DMS79 treated with DMSO at 0.1 percent for 48 hours (cell line): ENCODE measurements at places on chromosomes 12 and 14.

GRCh38 chr14:24051789-24052655, at the start of gene CARMIL3:
Gene CARMIL3, plus strand, starts transcription at chr14:24052009. Its CDS starts 145 bp downstream, at chr14:24052154.
- DNase-seq = peak; percentile 63

- no peak for DNase-seq
Measured at GRCh38 chr12:56337753-56338251, 882 bp upstream of the IL23A start.

GRCh38 chr12:45214749-45215418, 1.0 kb upstream of the ANO6 start:
- DNase-seq = no peak

DNA sequence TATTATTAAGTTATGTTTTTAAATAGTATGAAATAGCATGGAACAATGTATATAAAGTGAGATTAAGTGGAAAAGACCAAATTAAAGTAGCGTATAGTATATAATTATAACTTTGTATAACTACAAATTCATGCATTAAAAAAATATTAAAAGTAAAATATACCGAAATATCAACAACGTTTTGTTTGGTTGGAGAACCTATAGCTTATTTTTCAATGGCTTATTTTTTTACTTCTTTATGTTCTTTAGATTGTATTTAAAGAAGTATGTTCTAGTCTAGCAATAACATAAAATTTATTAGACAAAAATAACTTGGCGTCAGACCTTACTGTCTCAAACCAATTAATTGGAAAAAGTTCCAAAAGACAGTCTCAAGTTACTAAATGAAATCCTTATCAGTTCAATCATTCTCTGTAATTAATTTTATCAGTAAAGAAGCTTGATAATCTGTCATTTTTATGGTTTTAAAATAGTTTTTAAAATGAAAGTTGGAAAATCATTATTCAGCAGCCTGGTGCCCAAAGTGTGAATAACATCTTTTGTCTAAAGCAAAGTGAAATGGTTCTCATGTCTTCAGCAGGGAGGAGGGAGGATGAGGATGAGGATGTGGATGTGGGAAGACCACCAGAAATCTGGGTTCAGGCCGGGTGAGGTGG, 46.7 kb downstream of the IRAK3 start:
- DNase-seq = no peak

DNA sequence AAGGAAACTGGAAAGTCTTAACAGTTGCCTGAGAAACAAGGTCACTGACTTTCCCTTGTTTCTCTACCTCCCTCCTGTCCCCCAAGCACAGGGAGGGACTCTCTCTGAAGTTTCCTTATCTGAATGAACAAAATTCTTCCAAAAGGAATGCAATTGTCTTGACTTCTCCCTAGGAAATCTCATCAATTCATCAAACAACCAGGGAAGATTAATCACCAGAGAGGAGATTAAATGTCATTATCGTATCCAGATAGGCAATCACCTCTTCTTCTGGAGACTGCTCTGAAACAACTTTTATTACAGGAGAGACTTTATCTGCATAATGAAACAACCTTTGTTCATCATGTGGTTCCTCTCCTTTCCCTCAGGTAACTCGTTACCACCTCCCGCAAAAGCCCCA, 431.4 kb downstream of the SLC16A7 start:
- DNase-seq = no peak

GRCh38 chr12:42190376-42190775, 45.7 kb upstream of the GXYLT1 start:
- no peak for DNase-seq

GRCh38 chr14:56297449-56297848, 179.2 kb downstream of the PELI2 start:
- DNase-seq = no peak

- DNase-seq = peak; percentile 12
Measured at GRCh38 chr12:57611108-57611826, at the start of gene ARHGEF25. Gene ARHGEF25, plus strand, starts transcription at chr12:57611435. Its CDS starts 460 bp downstream, at chr12:57611895.

GRCh38 chr14:30872602-30873001, 1.8 kb upstream of the COCH start:
- DNase-seq = no peak

- DNase-seq = no peak
Measured at GRCh38 chr12:48022676-48023385, 18.6 kb upstream of the COL2A1 start.

DNA sequence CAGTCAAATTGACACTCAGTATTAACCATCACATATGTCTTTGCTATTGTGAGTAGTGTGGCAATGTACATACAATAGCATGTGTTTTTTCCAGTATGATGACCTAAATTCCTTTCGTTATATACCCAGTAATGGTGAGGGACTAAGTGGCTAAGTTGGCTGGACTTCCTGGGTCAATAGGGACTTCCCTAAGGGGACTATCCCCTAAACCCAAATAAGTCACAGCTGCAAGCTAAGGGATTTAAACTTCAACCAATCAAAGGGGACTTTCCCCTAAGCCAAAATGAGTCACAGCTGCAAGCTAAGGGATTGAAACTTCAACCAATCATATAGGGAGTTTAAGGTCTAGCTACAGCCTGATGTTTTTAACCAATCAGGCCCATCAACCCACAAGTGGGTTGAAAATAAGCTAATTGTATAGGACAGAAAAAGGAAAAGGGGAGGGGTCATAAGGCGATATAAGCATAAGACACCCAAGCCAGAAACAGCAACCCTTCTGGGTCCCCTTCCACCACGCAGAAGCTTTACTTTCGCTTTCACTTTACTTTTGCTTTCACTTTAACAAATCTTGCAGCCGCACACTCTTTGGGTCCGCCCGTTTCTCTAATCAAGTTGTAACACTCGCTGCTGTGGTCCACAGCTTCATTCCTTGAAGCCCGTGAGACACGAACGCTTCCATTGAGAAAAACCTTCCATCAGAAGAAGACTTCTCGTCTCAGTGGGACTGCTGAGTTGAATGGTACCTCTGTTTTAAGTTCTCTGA, 404.4 kb downstream of the FLRT2 start:
- peak; percentile 87 for DNase-seq

GRCh38 chr14:69812711-69813110, 15.7 kb upstream of the SLC10A1 start:
- no peak for DNase-seq

DNA sequence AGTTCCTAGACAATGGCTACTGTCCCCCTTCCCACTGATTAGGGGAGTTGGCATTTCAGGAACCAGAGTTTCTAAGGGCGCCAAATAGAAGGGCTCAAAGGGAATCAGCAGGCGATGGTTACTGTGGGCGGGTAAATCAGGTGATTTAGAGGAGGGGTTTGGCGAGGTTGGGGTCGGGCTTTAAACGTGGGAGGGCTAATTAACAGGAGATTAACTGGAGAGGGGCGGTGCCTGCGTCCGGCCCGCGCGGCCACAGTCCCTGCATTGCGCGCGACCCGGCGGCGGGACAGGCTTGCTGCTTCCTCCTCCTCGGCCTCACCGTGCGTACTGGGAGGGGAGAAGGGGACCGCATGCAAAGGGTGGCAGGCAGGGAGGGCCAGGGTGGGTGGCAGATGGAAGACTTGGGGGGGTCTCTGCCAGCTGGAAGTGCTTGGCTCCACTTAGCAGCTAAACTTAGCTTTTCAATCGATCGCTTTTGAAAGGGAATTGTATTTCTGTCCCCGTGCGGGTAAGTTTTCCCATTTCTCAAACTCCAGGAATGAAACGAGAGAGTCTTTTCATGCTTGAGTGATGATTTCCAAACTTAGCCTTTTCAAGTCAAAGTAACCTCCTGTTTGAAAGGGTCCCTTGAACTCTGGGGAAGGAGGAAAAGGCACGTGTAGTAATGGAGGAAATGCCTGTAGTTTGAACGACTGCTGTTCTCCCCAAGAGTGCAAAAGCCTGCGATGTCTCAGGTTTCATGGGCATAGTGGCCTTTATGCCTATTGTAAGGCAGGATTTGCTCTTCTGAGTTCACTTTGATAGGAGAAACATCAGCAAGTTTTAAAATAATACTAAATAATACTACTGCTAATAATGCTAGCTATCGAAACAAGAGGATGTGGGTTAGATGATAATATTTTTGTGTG, at the start of gene MGST1:
Gene MGST1 (plus strand): TSS at position 255 of the 908 bp plus-strand sequence. CDS start 6,608 bp downstream, outside the sequence.
- peak; percentile 66 for DNase-seq

DNA sequence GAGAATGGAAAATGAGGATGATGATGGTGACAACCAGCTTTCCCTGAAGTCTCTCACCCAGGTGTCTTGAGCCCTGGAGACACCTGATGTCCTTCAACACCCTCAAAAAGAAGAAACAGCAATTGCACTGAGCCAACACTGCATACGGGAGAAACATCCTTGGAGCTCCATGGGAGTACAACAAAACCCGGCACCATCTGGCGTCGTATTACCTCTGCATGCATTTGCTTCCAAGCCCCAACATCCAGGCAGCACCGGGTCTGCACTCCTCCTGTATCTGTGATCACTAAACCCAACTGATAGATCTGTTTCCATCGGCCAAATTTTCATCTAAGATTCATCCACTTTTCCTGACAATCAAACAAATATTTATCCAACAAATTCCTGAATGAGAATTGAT, 249.9 kb downstream of the DPF3 start:
- DNase-seq = no peak

GRCh38 chr12:124231980-124232653, 62.8 kb upstream of the RFLNA start:
- DNase-seq = peak; percentile 27

DNA sequence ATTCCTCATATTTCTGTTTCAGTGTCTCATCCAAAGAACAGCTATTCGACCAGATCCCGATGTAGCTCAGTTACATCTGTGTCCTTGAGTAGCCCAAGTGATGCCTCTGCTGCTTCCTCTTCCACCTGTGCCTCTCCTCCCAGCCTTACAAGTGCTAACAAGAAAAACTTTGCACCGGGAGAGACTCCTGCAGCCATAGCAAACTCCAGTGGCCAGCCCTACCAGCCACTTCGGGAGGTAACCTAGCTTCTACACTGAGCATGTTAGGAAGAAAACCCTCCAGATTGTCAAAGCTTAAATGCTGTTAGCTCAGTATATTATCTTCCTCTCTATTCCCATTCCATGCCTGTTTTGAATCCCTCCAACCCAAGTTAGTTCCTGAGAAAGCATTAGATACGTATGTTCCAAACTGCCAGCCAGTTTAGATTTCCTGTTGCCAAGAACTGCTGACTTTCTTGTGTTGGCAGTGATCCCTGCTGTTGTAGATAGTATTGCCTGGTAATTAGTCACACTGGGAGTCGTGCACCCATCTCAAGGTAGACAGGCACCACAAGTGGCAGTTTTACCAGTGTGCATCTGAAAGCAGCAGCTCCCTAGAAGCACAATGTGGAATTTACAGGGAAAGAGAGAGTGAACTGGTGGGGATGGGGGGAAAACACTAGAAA, 14.0 kb upstream of the KCNH3 start:
- no peak for DNase-seq

DNA sequence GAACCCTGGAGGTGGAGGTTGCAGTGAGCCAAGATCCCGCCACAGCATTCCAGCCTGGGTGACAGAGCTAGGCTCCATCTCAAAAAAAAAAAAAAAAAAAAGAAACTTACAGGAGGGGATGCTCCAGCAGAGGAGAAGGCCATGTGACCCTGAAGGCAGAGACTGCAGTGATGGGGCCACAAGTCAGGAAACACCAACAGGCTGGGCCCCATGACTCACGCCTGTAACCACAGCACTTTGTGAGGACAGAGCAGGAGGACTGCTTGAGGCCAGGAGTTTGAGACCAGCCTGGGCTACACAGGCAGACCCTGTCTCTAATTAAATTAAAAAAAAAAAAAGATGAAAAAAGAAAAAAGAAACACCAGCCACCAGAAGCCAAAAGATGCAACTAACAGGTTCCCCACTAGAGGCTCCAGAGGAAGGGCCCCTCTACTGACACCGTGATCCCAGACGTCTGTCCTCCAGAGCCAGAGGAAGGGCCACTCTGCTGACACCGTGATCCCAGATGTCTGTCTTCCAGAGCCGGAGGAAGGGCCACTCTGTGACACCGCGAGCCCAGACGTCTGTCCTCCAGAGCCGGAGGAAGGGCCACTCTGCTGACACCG, 9.1 kb upstream of the GLT1D1 start:
- no peak for DNase-seq

DNA sequence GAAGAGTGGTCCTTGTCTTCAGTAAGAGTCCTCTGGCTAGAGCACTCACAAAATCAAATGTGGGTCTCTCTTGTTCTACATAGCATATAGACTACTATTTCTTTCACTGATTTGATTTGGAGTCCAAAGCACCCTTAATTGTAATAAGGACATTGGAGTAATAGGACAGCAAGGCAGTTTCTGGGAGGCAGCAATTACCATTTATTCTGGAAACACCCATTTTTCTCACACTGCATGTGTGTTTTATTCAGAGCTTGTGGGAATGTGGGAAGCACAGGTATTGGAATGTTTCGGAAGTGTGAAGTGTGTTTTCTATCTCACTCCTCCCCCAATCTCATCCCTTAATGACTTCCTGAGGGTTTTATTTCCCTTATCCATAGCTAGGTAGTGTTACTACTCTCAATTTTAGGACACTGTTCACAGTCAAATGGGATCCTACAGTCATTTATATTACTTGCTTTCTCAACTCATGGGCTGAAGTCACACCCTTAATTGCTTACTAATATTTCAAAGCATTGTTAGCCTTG, 20.2 kb downstream of the PCBP2 start:
- DNase-seq = no peak

DNA sequence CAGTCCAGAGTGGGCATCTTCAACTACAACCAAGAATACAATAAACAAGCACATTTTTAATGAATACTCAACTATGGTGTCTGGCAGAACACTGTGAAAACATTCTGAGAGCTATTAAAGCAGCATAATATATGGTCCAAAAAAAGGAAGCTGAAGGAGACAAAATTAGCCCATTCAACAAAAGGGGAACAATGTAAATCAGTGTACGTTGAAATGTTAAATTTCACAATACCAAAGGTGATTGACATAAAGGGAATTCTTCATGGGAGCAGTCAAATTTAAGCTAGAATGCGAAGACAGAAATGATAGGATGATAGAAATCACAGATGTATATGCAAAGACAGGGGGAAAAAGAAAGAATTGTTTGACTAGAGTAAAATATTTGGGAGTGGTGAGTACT, 41.3 kb upstream of the SYCP3 start:
- DNase-seq = no peak

DNA sequence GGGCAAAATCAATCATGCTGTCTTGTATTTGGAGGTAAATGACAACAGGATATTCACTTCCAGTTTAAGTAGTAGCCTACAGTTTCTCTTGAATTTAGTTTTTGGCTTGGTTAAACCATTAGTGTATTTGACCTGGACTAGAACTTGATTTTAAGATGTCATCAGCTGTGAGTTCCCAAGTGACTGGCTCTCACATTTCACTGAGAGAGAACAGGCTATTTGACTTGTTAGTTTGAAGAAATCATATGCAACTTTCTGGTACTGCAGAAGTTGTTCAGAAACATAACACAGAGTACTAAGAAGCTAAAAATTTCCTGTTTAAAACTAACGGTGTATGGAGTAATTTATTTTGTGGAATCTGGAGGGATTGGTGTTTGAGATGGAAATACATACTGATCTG, 22.3 kb downstream of the MNAT1 start:
- no peak for DNase-seq

- no peak for DNase-seq
Measured at GRCh38 chr12:105334582-105334981, 4.1 kb downstream of the C12orf75 start.

DNA sequence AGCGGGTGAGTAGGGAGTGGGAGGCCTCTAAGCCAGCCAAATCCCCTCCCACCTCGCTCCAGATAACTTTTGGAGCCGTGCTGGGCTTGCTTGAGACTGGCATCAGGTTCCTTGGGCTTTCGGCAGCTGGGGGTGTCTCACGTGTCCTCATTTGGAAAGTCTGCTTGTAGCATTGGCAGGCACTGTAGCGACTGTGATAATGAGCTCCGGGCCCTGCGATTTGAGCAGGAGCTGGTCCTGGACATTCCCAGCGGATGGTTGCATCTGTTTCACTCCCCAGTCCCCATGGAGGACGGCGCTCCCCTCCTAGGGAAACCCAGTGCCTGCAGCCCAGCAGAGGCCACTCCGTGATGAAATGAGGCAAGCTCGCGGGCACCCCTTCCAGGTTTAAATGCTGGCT, 49.4 kb downstream of the DGLUCY start:
- no peak for DNase-seq
